Mononuclear cell (primary cell): ENCODE measurements at places on chromosomes 7 and 10. TPM values are rescaled to one million over a fixed set of nuclear protein-coding genes. Genes with fewer than 3 reads are reported as not detected.

Gene CBLL1
- total RNA-seq, result 100 TPM

Gene SUFU
- total RNA-seq, result 1.8 TPM

Gene TYW1B
- total RNA-seq, result 3.3 TPM

Gene STEAP4
- 2.3 TPM for total RNA-seq
